Gastrocnemius medialis (tissue), 4 donors: ENCODE measurements at places on chromosomes 12 and 14. TPM values are rescaled to one million over a fixed set of nuclear protein-coding genes. Genes with fewer than 3 reads are reported as not detected.

The OR4E2 gene
- total RNA-seq, result not detected

The NYNRIN gene
- 0.87 TPM for total RNA-seq

The CARMIL3 gene
- not detected for total RNA-seq

The SLC2A14 gene
- not detected for total RNA-seq

- DNase-seq, result no peak
Measured at GRCh38 chr14:92382677-92383076, 59.7 kb downstream of the SLC24A4 start.

- no peak for DNase-seq
Measured at GRCh38 chr12:3036901-3037600, 40.1 kb upstream of the TSPAN9 start.

- peak; percentile 64 for DNase-seq
Measured at GRCh38 chr14:94036313-94037167, 10.4 kb downstream of the OTUB2 start.

DNA sequence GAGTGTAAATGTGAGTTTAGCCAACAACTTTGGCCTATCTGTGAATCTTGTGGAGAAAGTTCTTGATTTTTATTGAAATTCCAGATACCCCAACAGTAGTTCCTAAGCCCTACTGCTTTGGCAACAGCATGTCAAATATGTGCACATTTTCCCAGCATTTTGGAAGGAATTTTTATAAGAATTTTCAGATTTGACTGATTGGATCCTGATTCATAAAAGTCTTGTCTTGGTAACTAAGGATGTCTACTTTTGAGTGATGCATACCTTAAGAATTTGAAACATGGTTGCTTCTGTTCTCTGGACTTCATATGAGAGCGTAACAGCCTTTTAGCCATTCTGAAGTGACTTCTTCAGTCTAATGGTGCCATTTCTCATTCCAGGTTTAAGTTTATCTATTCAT, 106.7 kb downstream of the ANO4 start:
- no peak for DNase-seq

GRCh38 chr14:100898935-100899883, 4.3 kb downstream of the RTL1 start:
- DNase-seq, result no peak

DNA sequence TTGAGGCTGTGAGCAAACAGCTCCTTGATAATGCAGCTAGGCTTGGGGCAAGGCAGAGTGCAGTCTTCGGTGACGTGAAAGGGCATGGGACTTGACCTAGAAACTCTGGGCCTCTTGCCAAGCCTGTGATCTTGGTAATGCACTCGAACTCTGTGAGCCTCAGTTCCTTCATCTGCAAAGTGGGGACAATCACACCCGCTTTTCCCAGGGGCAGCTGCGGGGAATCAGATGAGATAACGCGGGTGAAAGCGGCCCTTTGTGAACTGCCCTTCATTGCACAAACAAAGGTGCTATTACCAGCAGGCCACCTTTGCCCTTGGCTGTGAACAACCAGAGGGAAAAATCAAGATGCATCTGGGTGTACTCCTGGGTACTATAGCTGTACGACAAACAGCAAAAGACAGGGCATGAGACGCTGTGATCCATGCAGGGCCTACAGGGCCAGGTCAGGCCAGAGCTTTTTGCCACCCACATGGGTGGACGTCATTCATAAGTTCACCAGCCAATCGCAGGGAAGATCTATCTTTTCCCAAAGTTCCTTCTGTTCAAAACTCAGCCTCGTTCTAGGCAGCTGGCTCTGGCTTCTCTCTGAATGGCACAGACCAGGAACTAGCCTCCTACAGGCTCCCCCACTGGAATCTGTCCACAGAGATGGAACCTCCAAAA, 3.2 kb downstream of the MSI1 start:
- no peak for DNase-seq

- no peak for DNase-seq
Measured at GRCh38 chr12:52524241-52524897, 4.2 kb upstream of the KRT5 start.
